ENCODE measurements at places on chromosomes 6 and 20.

DNA sequence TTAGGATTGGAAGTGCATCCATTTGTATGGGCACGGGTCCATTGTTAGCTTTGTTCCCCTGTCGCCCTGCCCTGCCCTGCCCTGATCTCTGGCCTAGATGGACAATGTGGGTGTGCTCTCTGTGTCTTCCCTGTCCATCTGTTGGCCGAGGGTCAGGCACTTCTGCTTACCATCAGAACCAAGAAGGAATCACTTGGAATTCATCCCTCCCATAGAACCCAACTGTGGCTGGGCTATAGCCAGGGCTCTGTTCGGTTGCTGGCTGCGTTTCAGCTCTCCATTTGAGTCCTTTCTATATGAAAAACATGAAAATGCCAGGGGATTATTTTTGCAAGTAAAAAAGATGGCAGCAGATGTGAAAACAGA lies 26.6 kb upstream of the TULP4 start:
- DNase-seq: no peak

DNA sequence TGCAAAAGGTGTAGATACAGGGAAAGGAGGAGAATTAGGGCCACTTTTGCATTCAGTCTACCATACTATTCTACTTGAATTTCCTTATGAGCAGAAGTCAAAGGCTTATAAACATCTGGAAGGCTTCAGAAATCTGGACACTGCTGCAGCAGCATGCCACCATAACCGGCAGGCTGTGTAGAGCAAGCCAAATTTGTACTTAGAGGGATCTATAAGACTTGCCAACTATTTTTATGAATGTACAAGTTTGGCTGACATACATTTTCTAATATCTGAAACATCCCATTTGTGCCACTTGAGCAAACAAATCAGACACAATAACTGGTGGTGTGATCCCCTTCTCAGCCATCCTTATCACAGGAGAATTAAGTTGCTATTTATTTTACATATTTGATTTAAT lies 14.0 kb upstream of the PLCB1 start:
- no peak for DNase-seq

DNA sequence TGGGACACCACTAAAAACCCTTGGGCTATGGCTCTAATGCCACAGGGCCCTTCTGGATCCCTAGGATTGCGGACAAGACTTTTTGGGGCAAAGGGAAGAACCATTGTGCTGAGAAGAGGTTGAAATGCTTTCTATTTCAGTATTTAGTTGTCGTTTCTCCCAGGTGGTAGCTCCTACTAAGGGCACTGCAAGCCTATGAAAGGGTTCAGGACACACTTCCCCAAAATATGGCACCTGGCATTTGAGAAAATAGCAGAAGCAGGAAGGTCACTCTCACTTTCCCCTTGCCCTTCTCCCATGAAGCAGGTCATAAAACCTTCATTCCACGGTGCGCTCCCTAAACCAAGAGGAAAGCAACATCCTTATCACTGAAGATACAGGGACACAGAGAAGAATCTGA lies 125.4 kb upstream of the GPR6 start:
- DNase-seq: no peak

DNA sequence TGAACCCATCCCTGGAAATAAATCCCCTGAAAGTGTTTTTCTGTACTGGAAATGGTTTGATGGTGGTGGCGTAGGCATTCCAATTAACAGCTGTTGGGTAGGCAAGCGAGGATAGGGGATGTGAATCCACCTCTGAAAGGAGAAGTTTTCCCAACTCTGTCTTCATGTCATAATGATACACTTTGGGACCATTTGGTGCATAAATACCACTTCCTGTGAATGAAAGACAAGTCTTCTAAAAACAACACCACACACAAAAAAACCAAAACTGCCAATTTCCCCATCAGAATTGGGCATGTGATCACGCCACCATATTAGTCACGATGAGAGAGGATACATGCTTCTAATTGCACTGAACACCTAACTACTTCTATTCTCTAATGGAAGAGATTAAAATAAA lies 6.4 kb downstream of the VNN2 start:
- DNase-seq: no peak

GRCh38 chr6:117409420-117409819 lies 16.3 kb downstream of the ROS1 start:
- no peak for DNase-seq

GRCh38 chr6:167892835-167893815 lies 66.4 kb downstream of the AFDN start:
- no peak for DNase-seq

GRCh38 chr6:131175564-131175963 lies 40.3 kb downstream of the AKAP7 start:
- no peak for DNase-seq

DNA sequence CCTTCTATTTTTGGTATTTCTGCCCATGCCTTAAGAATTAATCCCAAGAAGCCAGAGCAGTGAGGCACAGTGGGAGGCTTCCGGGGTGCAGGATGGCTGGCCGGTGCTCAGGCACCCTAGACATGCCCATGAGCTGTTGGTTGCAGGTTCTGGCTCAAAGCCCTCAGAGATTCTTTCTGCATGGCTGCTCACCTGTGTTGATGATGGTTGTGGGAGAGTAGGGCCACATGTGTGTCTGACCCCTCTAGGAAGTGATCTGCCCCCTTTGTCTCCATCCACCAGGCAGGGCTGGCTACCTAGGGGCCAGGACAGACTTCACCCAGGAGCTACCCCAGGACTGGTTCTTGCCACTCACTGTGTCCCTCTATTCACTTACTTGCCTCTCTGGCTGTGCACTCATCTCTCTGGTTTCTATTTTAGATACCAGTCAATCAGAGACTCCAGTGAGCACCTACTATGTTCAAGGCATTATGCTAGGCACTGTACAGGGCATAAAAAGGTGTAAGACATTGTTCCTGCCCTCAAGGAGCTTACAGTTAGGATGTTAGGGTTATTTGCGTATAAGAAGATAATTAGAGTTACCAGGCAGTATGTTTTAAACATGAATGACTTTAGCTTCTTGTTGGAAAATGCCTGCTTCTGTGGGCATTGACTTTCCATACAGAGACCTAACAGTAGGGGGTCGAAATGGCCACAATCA lies 16.8 kb downstream of the CD83 start:
- no peak for DNase-seq

DNA sequence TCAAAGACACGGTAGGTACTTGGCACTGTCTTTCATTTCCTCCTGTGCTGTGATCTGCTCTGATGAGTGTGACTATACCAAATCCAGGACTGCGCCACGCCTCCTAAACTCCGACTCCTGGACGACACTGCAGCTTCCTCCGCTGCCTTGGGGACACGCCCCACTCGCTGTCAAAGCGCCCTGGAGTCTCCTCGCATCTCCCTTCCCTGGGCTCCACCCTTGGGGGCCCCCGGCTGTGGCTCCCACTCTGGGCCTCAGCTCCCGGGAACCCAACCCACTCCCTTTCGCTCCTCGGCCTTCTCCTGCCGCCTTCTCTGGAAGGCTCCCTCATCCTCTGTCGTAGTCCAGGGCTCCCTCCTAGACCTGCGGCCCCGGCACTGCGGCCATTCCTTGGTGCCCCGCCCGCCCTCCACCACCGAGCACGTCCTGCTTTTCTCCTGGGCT lies 61.2 kb downstream of the RSPH3 start:
- no peak for DNase-seq

DNA sequence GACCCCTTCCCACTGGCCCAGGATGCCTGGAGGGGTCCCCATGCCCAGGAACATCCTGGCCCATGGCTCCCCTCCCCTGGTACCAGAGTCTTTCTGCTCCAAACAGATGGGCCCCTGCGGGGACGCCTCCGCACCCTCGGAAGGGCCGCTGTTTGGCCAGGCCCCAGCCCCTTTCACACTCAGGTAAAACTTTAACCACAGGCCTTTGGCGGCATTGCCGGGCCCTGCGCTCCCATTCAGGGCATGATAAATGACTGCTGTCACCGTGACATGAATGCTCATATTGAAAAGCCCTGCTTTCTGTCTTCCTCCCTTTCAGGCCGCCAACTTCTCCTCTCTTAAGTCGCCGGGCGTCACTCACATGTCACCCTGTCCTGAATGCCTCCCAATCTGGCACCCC lies 141.5 kb upstream of the TOP1 start:
- no peak for DNase-seq

All from coronary artery (tissue), 2 donors.